ENCODE measurements at places on chromosomes 11 and 22.

GRCh38 chr11:130163346-130164220, 4.0 kb downstream of the ST14 start:
- DNase-seq = no peak

GRCh38 chr11:36478700-36479329, 31.3 kb downstream of the TRAF6 start:
- no peak for DNase-seq

- no peak for DNase-seq
These were observed 2.3 kb downstream of the RASL10A start for GRCh38 chr22:29313126-29313575.

DNA sequence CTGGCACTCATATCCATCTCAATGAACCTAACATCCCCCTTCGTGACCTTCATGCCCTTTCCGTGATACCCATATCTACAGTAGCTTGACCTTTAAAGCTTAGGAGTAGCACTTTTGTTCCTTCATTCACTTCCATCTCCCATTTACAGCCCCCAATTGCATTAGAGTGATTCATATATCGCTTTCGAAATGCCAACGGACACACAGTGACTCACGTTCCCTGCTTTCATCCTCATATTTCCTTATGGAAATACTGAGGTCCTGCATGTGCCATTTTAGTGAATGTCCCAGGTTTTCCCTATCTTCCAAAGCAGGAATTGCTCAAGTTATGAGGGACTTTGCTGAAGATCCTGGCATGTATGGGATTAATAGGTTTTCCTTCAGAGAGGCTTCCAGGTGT, 44.3 kb upstream of the CEP126 start:
- DNase-seq = no peak

- DNase-seq = no peak
These were observed at the start of gene FOLH1 for GRCh38 chr11:49208006-49208721. TSS of gene FOLH1 (minus strand) at chr11:49208602. CDS start at chr11:49208409, 193 bp downstream.

DNA sequence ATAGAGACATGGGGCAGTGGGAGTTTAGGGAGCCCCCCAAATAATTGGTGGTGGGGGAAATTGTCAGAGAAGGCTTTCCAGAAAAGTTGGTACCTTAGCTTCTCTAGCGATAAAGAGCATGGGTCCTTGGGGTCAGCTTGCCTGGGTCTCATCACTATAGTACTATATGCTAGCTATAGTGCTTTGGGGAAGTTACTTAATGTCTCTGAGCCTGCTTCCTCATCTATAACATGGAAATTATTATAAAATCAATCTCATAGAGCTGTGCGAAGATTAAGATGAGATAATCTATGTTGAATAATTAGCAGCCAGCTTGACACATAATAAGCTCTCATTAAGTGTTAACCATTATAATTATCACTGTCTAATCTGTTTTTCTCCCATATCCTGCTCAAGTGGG, 41.2 kb downstream of the STIM1 start:
- no peak for DNase-seq

- no peak for DNase-seq
These were observed 205.0 kb upstream of the RAG2 start for GRCh38 chr11:36803084-36803483.

DNA sequence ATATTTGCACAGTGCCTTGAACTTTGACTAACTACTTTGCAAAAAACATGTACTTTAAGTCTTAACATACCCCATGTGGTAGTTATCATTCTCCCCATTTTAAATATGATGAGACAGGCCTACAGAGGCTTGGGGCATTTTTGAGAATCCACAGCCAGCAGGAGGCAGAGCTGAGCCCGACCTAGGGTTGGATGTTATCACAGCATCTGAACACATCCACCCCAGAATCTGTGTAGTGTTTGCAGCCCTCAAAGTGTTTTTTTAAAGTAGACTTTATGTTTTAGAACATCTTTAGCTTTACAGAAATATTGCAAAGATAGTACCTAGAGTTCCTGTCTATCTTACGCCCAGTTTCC, 17.6 kb downstream of the OTOG start:
- no peak for DNase-seq

GRCh38 chr11:17743808-17744119, 9.2 kb downstream of the KCNC1 start:
- no peak for DNase-seq

DNA sequence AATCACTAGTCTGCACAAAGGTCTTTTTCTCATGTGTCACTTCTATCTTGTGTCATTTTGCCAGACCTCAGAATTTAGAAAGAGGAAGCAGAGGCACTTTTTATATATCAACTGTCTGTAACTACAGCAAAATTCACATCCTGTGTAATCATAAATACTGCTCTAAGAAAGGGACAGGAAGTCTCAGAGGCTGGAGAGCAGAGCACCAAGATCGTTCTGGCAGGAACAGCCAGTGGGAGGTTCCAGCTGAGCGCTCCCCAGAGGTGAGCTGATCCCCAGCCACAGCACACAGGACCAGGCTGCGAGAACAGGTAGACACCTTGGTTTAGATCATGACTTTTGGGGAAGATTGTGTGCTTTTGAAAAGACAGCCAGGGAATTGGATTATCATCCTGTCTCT, at the start of gene MS4A7:
MS4A7 (plus strand) TSS at position 179 of the 400 bp plus-strand sequence. CDS start 4,610 bp downstream, outside the sequence.
- DNase-seq = no peak

DNA sequence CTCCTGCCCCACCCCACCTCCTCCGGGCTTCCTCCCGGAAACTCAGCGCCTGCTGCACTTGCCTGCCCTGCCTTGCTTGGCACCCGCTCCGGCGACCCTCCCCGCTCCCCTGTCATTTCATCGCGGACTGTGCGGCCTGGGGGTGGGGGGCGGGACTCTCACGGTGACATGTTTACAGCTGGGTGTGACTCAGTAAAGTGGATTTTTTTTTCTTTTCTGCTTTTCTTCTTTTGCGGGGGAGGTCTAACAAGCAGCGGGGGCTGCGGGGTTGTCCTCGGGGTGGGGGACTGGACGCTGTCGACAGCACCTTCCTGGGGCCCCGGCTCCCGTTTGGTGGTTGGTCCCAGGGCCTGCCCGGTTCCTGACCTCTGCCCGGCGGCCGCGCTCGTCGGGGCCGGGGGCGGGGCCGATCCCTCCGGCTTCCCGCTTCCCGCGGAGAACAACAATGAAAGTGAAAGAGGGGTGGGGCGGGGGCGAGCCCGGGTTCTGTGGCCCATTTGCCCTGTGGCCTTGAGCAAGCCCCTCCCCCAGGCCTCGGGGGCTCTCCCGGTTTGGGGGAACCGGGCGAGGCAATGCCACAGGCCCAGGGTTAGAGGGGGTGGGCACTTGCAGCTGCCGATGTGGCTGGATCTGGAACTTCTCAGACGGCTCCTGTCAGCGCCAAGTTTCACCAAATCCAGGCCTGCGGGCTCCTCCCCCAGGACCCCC, 975 bp upstream of the MDK start:
- DNase-seq = no peak

DNA sequence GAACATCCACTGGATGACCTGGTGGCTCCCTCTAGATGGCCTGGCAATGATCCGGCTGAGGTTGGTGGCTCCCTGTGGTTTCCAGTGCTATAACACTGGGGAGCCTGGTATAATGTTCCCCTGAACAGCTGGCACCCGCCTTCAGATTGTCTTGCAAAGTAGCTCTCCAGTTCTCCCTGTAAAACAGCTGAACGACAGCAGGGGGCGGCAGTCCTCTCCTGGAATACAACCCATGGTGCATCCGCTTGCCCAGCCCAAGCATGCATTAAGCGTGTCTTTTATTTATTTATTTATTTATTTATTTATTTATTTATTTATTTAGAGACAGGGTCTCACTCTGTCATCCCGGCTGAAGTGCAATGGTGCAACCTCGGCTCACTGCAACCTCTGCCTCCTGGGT, 258.9 kb downstream of the BUD13 start:
- no peak for DNase-seq

DNA sequence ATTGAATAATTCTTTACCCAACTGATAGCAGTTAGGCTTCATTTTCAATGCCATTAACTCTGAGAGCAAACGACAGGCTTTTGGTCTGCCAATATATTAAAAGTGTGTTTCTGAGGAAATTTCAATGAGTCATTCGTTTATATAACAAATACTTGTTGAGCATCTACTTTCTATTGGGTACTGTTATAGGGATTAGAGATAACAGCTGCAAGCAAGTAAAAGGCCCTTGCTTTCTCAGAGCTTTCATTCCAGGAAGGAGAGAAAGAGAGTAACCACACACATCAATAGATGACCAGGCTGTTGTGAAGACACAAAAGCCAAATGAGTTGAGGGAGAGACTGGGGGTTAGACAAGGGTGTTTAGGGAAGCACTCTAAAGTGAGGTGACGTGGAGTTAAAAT, 35.7 kb downstream of the CD44 start:
- no peak for DNase-seq

DNA sequence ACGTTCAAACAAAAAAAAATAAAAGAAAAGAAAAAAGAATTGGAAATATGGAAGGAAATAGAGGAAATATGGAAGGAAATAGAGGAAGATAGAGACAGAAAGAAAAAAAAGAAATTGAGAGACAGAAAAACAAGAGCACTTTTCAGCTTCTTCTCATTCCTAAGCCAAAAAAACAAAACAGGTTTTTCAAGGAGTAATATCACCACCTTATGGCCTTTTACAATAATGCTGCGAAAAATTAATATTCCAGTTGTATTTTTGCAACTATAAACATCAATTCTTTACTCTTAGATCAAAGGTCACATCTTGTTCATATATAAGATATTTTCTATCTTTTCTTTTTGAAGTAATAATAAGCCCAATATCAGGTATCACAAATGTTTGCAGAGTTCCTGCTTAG, 328.3 kb downstream of the FAT3 start:
- DNase-seq = no peak

DNA sequence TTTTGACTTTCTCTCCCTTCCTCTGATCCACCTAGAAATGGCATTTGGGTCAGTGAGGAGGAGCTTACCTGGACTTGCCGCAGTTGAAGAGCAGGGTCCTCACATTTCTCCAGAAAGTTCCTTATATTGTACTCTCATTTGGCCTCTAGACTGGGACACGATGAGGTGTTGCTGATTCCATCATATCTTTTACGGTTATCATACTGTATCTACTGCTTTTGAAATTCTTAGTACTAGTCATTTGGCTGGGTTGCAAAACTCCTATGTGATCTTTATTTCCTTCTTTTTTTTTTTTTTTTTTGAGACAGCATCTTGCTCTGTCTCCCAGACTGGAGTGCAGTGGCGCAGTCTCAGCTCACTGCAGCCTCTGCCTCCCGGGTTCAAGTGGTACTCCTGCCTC, 58.7 kb upstream of the FAM181B start:
- DNase-seq = no peak

Data from thoracic aorta (tissue), 2 donors.